ENCODE measurements at places on chromosomes 1 and 21.

- DNase-seq = no peak
Measured at GRCh38 chr1:15525050-15526020, 1.3 kb upstream of the DNAJC16 start.

DNA sequence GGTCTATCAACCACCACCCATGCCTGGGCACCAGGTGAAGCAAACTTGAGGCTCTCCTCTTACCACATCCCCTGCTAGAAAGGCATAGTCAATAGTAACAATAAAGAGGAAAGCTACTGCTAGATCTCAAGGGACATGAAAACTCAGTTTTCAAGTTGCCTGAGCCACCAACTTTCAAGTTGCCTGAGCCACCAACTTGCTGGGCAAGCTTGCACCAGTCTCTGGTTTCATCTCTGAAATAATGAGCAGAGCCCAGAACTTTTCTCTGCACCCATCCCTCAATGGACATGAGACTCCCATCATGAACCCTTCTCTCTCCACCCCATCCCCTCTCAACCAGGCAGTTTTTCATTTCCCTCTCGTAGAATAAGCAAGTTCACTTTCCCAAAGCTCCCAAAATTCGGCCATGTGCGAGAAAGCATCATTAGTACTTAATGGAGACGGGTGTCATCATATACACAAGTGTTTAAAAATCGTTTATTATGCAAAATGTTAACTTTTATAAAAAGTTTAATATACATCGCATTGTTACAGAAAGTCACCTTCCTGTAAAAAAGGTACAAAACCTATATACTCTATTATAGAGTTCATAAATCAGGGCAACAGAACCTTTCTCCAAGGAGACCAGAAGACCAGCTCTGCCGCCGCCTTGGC lies 1.7 kb downstream of the ID3 start:
- no peak for DNase-seq

DNA sequence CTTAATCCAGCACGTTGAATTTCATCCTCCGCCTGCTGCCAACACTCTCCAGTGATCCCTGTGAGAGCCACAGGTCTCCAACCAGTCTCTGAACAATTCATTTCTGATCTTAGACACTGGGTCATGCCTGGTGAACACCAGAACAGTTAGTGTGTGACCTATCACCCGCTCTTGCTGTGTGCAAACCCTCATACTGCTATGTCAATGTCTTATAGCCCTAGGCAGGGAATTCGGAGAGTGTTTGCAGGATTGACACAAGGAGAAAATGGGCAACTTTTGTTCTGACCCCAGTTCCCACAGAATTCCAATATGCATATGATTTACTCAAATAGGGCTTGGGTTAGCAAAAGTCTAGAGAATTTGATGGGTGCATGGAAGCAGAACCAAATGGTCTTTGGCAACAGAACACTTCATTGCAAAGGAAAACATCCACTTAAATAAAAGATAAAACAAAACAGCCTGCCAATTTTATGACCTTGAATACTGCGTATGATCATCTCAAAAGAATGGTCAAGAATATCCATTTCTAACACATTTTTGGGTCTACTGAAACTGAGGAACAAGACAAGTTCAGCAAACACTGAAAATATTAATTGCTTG lies 23.0 kb upstream of the GUCA2B start:
- no peak for DNase-seq

GRCh38 chr1:198656500-198656932 lies 17.7 kb downstream of the PTPRC start:
- DNase-seq = no peak

GRCh38 chr1:27153549-27153886 lies 1.4 kb downstream of the SLC9A1 start:
- no peak for DNase-seq

- DNase-seq = no peak
Measured at GRCh38 chr1:64975127-64975526, 8.8 kb upstream of the JAK1 start.

DNA sequence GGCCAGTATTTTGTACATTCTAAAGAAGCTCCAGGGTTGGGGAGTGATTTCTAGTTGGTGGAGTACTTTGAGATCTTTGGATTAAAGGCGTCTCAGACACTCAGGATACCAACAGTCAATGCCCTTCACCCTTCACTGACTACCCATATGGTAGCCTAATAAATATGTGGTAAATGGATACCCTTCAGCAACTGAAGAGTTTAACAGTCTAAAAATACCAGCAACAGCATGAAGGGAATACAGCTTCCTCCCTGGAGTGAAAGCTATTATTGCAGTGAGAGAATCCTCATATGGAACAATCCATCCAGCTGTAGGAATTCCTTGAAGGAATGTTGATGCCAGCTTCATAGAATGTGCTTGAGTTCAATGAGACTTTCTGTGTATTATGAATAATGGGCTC lies 26.8 kb downstream of the DNAJC11 start:
- DNase-seq = no peak

GRCh38 chr1:80640978-80641377 lies 1159.8 kb upstream of the ADGRL2 start:
- DNase-seq = no peak

All from iPS DF 19.7 (cell line).